ENCODE measurements at places on chromosomes 2 and 18.

DNA sequence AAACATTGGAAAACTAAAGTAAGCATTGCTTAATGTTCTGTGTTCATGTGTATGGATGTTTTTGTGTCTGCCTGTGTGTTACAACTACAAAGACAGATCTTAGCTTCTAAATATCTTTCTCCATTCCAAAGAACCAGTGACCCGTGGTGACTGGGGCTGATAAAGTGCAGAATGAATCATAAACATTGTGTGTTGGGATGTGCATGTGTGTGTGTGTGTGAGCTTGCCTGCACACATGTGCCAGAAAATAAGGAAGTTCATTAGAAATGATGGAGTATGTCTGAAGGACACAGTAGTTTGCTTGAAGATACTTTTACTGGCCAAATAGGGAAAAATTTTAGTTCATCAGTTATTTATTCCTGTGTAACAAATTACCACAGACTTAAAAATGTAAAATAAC is 756.6 kb upstream of the CELF4 start:
- DNase-seq = no peak

DNA sequence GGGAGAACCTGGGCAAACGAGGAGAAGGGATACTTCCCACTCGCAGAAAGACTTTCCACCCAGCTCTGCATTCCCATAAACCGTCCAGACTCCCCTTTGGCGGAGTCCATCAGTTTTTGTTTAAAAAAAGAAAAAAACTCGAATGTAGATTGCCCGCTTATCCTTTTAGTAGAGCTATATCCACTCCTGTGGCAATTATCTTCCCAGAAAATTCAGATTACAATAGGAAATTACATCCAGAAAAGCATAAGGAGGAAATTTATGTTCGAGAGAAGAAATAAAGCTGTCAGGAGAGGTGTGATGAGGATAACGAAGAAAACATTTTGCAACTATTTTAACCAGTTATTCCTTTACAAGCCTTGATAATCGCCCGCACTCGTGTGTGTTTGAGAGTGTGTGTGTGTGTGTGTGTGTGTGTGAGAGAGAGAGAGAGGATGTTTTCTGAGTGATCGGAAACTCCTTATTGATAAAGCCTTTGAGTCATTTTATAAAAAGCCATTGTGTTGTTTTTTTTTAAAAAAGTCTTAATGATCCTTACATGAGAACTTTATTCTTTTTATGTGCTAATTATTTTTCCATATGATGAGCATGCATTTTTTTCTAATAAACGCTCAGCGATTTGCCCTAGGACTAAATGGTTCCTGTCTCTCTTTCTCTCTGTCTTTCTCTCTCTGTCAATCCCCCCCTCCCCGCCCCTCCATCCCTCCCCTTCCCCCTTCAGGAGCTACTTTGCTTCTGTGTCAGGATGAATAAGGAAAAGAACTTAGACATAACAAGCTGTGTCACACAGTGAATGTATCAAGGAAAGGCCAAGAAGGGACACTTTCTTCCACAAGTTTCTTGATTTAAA is 1.1 kb upstream of the PPP3R1 start:
- no peak for DNase-seq

DNA sequence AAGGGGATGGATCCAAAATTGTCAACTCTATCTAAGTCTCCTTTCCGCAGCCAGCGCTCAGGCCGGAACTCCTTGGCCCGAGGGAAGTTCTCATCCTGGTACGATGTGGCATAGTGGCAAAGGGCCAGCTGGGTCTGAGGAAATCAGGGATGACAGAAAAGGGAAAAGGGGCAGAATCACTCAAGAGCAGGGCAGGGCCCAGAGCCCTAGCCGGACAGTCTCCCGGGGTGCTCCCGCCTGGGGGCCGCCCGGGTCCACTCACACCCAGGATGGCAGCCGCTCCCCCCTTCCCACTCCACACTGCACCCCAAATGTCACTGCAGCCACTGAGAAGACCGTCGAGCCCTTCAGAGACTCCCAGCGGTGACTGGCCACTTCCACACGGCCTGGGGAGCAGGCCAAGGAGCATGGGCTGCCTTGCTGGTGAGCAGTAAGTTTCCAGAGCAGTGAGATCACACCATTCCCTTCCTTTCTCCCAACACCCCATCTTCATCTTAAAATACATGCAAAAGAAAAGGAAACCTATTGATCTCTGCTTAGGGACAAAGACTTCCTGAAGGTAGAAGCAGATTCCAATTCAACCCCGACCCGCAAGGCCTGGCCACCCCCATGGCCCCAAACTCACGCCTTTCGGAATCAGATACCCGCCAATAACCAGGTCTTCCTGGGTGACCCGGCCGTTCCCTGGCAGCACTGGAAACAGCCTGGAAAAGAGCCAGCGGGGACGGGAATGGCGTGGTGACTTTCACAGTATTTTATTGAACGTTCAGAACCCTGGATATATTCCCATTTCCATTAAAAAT is 26.7 kb downstream of the CYP27C1 start:
- no peak for DNase-seq

- DNase-seq = no peak
These were observed 86.6 kb downstream of the WDSUB1 start for GRCh38 chr2:159199761-159200465.

DNA sequence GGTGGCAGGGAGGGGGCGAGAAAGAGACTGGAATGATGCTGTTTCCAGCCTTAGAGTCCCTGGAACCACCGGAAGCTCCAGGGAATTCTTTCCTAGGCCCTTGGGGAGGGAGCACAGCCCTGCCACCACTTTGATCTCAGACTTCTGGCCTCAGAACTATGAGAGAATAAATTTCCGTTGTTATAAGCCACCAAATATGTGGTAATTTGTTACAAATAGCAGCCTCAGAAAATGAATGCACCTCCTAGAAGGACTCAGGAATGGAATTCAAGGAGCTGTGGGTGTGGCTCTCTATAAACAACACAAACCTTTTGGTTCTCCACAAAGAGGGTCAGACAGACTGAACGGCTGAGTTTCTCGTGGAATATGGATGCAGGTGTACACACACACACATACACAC is 144.5 kb downstream of the ACKR3 start:
- DNase-seq = no peak

DNA sequence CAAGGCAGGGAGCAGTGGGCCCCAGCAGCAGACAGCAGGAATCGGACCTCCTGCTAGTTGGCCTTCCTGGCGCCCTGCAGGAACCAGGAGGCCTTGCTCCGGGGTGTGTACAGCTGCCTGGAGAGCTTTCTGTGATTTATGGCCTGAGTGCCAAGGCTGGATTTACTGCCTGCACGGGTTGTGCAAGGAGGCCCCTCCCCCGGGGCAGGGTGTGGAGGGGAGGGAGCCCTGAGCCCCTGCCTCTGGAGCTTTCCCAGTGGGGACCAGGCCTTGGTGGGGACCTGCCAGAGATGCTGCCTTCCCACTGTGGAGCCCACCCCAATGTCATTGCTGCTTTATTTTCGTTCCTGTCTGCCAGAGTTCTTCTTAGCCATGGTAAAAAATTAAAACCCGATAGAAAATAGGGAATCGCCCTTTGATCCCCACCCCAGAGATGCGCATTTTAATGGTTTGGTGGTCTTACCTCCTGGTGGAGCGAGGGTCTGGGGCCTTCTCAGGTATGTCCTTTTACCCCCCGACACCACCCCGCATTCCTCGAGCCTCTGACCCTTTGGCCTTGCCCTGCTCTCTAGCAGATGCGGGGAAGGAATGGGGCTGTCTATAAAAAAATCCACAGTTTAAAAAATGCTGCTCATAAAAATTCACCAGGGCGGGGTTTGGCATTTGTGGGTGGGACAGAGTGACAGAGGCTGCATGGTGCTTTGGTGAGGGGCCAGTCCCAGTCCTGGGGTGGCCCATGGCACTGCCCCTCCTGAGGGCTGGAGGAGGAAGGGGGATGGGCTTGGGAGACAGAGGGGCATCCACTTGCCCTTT is 6.9 kb upstream of the RALB start:
- DNase-seq = no peak

DNA sequence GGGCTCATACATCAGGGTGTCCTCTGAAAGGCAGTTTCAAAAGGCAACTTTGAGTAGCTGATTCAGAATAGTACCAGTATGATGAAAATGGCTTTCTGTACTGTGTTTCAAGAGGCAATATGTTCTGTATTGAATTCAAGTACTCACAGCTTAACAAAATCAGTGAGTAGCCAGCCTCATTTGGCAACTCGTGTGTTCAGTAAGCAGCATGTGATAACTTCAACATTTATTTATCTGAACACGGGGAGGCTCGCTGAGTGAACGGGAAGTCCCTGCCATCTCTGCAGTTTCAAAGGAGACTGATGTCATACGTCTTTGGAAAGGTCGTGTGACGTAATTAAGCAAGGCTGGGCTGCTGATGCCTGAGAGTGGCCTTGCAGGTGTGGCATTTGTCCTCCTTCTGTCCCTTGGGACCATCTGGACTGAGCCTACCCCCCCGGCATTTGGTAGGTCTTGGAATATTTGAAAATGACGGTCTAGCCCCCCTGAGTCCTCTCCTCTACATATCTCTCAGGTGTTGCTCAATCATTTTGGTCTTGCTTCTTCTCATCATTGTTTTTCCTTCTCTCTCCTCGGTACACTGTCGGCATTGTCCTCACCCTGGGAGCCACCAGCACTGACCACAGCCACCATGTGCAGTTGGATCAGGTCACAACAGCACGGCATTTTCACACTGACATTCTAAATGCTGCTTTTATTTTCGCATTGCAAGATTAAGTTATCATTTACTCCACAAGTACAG is 62.8 kb downstream of the SMIM21 start:
- no peak for DNase-seq

GRCh38 chr2:46200861-46201605 is 96.2 kb upstream of the EPAS1 start:
- no peak for DNase-seq

DNA sequence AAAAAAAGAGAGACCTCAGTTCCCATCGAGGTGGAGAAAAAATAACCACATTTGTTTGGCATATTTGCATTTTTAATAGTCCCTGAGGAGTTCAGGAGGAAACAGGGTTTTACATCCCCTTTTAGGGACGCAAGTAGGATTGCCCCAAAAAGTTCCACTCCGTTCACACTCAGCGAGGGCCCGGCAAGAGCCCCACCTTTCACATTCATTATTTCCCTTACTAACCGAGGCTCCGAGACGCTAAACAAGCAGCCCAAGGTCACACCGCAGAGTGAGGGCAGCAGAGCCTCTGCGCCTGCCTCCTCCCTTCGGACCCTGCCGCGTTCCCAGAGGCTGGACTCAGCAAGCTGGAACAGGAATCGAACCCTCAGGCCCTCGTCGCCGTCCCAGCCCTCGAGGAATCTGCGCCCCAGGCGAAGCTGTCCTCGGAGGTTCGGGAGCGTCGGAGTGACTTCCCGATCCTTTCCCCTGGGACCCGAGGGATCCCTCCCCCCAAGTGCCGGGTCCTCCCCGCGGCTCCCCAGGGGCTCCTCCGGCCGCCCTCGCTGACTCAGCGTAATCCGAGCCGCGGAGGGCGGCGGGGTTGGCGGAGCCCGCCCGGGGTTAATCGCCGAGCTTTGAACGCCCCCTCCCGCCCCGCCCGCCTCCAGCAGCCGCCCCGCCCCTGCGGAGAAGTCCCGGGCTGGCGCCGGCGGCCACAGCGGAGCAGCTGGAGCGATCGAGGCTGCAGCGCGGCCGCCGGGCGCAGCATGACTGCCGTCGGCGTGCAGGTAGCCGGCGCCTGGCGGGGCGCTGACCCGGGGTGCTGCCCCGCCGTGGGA is at the start of gene TMEM37:
Gene TMEM37 (plus strand): TSS at position 700 of the 821 bp plus-strand sequence. CDS start 50 bp downstream, at position 750.
- DNase-seq = no peak

- DNase-seq = no peak
These were observed 266.7 kb upstream of the KLHL29 start for GRCh38 chr2:23118313-23118712.

- DNase-seq = no peak
These were observed 62.3 kb upstream of the BOD1L2 start for GRCh38 chr18:57084331-57085271.

GRCh38 chr2:75560768-75561565 is at the start of gene EVA1A:
TSS of gene EVA1A (minus strand) at chr2:75560939. CDS start at chr2:75518140, 42,799 bp downstream.
- no peak for DNase-seq

DNA sequence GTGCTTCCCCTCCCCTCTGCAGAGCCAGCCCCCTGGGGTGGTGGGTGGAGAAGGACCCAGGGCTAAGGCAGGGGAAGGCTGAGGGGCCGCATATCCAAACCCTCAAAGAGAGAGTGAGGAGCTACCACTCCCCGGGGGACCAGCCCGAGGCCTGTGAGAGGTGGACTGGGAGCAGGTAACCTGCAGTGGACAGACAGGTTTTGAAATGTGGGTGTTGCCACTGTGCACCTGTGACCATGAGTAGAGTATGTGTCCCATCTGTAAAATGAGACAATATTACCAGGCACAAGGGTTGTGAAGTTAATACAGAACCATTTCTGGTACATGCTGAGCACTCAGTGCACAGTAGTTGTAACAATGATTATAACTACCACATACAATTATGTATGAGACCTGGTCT is 51.2 kb upstream of the POMC start:
- DNase-seq = no peak

GRCh38 chr18:12580630-12581342 is 77.1 kb downstream of the SPIRE1 start:
- no peak for DNase-seq

GRCh38 chr18:11834772-11835171 is 16.4 kb upstream of the CHMP1B start:
- no peak for DNase-seq

GRCh38 chr2:235642446-235643098 is 148.7 kb downstream of the AGAP1 start:
- no peak for DNase-seq

Data from central memory CD8-positive, alpha-beta T cell (primary cell).